ENCODE measurements at places on chromosomes 5 and 9.

DNA sequence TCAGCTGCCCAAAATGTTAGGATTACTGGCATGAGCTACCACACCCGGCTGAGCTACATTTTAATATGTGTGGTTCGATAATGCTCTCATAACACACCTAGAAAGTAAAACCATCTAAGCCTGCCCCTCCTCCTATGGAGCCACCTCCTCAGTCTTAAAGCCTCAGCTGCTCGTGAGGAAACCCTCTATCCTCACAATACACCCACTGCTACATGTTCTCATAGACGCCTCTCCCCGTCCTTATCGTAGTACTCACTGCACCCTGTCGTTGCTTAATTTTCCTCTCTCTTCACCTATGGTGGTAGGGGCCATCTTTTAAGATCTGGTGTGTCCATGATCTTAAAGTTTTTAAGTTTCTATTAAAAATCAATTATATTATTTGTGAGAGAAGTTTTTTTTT, 72.9 kb downstream of the RCL1 start:
- no peak for DNase-seq

- no peak for DNase-seq
Measured at GRCh38 chr9:130292106-130292505, 26.5 kb downstream of the HMCN2 start.

DNA sequence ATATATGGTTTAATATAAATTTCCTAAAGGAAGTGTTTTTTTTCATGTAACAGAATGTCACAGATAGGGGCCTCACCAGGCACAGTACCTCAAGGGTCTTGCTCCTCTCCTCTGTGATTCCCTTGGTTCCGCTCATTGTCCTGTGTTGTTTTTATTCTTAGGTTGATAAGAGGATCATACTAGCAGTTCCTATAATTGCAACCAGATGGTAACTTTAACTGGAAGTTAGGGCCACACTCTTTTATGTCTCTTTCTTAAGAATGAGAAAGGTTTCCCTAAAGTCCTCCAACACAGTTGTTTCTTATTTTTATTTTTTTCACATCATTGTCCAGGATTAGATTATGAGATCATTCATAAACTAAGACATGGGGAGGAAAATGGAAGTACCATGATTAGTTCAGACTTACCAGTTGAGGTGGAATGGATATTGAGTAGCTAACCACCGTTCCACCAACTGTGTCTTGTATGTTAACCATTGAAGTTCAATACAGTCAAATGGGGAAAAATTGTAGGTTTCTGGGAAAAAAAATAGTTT, 41.1 kb downstream of the FAM174A start:
- no peak for DNase-seq

GRCh38 chr5:102722931-102723330, 32.2 kb upstream of the PAM start:
- DNase-seq = no peak

GRCh38 chr9:94767331-94768072, 41.0 kb downstream of the AOPEP start:
- no peak for DNase-seq

DNA sequence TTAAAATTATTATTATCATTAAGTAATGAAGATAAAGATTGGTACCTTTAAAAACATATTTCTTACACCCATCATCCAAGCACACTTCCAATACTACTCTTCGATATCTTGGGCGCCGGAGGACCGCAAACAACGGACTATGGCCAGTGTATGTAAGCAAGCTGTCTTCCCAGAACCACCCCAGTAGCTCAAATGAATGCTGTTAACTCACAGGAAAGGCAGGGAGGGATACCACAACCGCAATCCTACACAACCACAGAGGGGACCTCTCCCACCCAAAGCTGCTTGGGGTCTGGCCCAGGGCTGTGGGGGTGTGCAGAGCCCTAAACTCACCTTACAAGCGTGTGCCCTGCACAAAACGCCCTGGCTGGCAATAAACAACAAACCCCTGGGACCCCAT, 20.6 kb downstream of the GOLM1 start:
- DNase-seq = no peak

DNA sequence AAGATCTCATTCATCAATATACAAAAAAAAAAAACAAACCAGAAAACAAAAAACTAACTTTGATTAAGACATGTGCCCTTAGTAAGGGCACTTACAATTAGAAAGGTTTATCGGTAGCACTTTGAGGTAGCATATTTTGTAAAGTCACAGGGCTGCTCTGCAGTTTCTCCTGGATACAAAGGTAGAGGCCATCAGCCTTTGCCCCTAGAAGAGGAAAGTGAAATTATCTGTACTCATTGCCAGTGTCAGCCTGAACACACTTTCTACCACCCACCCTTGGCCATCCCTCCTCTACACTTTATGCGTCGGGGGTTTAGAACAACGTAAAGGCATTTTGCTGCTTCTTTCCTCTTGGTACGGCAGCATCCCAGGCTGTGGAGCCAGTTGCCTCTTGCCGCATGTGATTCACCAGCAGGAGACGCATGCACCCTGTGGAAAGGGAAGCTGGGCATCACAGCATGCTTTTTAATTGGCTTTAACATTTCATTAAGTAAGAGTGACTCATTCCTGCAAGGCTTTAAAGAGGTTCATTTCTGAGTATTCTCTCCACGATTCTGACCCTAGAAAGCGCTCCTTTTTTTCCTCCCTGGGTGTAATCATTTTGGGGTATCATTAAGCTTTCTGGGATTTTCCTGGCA, 84.6 kb downstream of the CEMIP2 start:
- peak; percentile 62 for DNase-seq

DNA sequence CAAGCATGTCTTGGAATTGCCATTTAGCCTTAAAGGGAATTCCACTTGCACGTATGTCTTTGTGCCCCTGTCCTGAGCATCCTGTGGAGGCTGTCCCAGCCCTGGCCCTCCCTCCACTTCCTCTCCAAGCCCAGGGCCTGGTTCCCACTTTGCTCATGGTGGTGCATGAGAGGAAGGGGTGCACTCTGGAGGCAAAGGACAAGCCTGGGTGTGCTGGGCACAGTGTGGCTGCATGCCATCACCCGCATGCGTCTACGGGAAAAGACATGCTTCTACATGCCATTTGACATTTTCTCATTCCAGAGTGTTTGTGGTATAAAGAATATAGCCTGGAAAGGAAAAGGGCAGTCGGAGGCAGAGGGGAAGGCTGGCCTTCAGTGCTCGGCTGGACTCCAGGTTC, 7.2 kb upstream of the IRX2 start:
- no peak for DNase-seq

- DNase-seq = no peak
Measured at GRCh38 chr9:37011530-37011929, 22.5 kb downstream of the PAX5 start.

- no peak for DNase-seq
Measured at GRCh38 chr5:53438486-53439472, 41.6 kb upstream of the FST start.

Measured in right cardiac atrium (tissue), 5 donors.